Suprapubic skin (tissue), 4 donors: ENCODE measurements at places on chromosomes 4 and X.

- no peaks in the 10 kb centered on the region for H3K27me3 ChIP-seq
- H3K27ac ChIP-seq: no peak overlapping the region
- H3K36me3 ChIP-seq: no peaks in the 10 kb centered on the region
- peaks cover 4% of the 10 kb centered on the region for H3K4me1 ChIP-seq
- no peak overlapping the region for H3K4me3 ChIP-seq
These were observed 43.0 kb downstream of the BANK1 start for GRCh38 chr4:101833480-101833879.

DNA sequence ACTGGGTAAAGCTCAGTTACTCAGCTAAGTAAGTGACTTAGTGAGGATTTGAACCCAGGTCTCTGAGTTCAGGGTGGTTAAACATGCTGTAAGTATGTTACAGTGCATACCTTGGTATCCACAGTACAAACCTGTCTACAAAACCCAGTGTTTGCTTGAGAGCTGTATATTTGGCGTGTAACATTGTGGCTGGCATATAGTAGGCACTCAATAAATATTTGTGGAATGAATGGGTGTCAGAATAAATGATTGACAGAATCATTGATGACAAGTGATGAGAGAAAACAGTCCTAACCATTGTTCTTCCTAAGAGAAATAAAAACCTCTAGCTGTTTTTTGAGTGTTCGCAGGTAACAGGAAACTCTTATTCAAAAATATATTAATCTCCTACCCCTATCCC, 79.7 kb upstream of the BCOR start:
- H3K27ac ChIP-seq: peak overlapping the region; percentile 96
- H3K27me3 ChIP-seq: no peaks in the 10 kb centered on the region
- H3K36me3 ChIP-seq: no peaks in the 10 kb centered on the region
- H3K4me3 ChIP-seq: peak overlapping the region; percentile 58

DNA sequence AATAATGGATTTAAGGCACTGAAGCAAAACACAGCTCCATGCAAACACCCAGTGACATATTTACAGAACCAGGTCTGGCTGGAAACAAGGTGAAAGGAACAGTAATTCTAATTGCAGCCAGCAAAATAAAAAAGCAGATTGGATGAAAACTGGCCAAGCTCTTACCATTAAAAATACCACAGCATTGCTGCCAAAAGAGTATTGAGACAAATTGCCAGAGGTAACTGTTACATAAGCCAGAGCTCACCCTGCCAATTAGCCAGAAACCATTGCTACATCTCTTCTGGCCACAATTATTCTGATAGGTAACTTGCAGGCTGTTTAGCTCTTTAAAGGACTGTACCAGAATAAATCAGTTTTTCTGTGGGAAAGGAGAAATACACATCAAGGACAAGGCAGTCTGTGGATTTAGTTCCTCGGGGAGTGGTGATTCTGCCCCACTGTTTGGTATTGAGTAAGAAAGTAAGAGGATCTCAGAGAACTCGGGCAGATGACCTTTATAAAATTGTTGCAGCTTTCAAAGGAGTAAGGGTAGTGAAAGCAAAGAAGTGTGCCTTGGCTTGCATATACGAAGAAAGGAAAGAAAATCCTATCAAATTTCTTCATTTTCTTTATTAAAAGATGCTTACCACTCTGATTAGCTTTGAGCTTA, 369.5 kb downstream of the PPP3CA start:
- H3K4me1 ChIP-seq: peaks cover 13% of the 10 kb centered on the region
- no peak overlapping the region for H3K4me3 ChIP-seq
- DNase-seq: no peak
- no peaks in the 10 kb centered on the region for H3K36me3 ChIP-seq

GRCh38 chr4:145732001-145732815, 52.3 kb downstream of the C4orf51 start:
- DNase-seq: no peak
- H3K4me1 ChIP-seq: peaks cover 56% of the 10 kb centered on the region
- H3K36me3 ChIP-seq: no peaks in the 10 kb centered on the region

GRCh38 chr4:10186228-10187214, 69.9 kb upstream of the WDR1 start:
- no peaks in the 10 kb centered on the region for H3K36me3 ChIP-seq
- no peaks in the 10 kb centered on the region for H3K27me3 ChIP-seq
- DNase-seq: no peak
- H3K4me1 ChIP-seq: no peaks in the 10 kb centered on the region
- H3K27ac ChIP-seq: no peak overlapping the region

- H3K4me3 ChIP-seq: no peak overlapping the region
- no peaks in the 10 kb centered on the region for H3K36me3 ChIP-seq
- H3K27me3 ChIP-seq: no peaks in the 10 kb centered on the region
These were observed 1204.2 kb downstream of the PCDH18 start for GRCh38 chr4:136328131-136328530.

DNA sequence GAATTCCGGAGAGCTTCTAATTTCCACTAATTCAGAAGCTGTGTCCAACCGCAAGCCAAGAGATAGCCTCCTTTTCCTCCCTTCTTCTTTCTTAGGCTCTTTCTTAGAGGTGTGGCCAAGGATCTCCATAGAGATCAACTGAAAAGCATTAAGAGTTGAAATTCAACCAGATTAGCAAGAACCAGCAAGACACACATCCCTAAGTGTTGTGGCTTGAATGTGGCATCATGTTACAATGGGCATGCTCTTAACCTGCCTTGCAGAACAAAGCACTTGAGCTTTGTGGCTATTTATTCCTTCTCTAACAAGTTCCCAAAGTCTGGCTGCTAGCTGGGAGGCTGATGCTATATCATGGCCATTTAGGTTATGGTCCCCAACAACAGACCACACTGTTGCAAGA, 10.4 kb downstream of the ANOS1 start:
- no peaks in the 10 kb centered on the region for H3K36me3 ChIP-seq
- no peaks in the 10 kb centered on the region for H3K27me3 ChIP-seq
- no peak for DNase-seq
- H3K27ac ChIP-seq: no peak overlapping the region
- no peaks in the 10 kb centered on the region for H3K4me1 ChIP-seq
- no peak overlapping the region for H3K4me3 ChIP-seq

DNA sequence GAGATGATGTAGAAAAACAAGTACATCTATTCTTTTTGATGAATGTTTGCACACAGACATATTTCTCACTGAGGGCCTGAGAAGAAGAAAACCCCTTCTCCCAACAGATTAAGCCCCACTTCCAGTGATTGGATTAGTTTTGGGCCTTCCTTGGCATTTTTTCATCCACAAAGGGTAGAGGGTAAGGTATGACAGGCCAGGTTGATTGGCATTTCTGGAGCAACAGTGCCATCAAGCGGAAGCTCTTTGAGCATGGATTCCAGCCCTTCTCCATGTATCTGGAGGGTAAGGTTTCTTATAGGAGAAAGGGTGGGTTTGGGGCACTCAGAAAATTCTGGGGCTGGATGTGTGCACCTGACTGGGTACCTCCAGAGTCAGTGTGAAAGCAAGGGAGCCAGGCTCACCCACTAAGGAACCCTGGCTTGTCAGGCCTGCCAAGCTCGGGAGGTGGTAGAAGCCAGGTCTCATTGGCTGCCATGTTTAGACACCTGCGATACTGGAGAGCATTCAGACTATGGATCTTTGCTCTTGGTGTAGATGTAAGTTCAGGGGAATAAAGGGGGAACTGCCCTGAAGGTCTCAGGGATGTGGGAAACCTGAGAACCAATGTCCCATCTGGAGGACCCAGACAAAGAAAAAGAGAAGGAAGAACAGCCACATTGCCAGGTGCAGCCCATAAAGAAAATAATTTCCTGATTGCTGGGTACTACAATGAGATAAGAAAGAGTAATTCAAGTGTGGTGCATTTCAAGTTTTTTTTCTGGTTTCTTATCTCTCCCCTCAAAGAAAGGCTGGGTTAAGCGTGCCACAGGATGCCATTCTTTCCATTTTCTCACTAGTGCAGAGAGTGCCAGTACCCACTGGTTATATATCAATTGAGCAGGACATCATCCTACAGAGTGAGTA, 222.3 kb upstream of the AGTR2 start:
- H3K27ac ChIP-seq: no peak overlapping the region
- no peaks in the 10 kb centered on the region for H3K27me3 ChIP-seq
- H3K4me3 ChIP-seq: no peak overlapping the region
- no peak for DNase-seq
- no peaks in the 10 kb centered on the region for H3K36me3 ChIP-seq
- H3K4me1 ChIP-seq: no peaks in the 10 kb centered on the region

- DNase-seq: no peak
- H3K27me3 ChIP-seq: no peaks in the 10 kb centered on the region
- H3K4me1 ChIP-seq: peaks cover 17% of the 10 kb centered on the region
These were observed 197.6 kb downstream of the BCOR start for GRCh38 chrX:39899856-39900776.
